ENCODE measurements at places on chromosomes 16 and 17.
A peak's percentile ranks its signal among the peaks of the same experiment; 100 is the strongest.

GRCh38 chr17:79811011-79811867, 14.4 kb upstream of the CBX8 start:
- DNase-seq = peak; percentile 87

DNA sequence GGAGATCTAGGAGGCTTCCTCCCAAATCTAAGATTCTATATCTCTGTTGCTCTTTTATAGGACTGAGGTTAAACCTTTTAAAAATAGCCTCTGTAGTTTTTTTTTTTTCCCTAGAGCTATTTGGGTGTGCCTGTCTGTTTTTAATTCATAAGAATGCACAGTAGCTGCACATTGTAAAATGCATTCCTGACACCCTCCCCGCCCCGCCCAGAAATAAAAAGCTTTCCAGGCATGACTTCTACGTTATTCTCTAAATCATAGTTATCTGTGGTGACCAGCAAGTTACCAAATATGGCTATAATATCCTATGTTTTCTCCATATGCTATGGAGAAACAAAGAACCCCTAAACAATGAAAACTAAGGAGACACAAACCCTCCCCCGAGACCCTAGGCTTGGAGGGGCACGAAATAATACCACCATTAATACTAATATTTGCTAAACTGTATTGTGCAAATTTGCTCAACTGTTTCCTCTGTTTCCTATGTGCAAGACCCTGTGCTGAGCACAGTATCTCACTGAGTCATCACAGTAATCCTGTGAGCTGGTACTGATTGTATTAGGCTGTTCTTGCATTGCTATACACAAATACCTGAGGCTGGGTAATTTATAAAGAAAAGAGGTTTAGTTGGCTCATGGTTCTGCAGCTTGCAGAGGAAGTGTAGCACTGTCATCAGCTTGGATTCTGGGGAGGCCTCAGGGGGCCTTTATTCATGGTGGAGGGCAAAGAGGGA, 388.3 kb downstream of the CA10 start:
- no peak for DNase-seq

GRCh38 chr16:25366078-25366477, 108.4 kb upstream of the ZKSCAN2 start:
- no peak for DNase-seq

DNA sequence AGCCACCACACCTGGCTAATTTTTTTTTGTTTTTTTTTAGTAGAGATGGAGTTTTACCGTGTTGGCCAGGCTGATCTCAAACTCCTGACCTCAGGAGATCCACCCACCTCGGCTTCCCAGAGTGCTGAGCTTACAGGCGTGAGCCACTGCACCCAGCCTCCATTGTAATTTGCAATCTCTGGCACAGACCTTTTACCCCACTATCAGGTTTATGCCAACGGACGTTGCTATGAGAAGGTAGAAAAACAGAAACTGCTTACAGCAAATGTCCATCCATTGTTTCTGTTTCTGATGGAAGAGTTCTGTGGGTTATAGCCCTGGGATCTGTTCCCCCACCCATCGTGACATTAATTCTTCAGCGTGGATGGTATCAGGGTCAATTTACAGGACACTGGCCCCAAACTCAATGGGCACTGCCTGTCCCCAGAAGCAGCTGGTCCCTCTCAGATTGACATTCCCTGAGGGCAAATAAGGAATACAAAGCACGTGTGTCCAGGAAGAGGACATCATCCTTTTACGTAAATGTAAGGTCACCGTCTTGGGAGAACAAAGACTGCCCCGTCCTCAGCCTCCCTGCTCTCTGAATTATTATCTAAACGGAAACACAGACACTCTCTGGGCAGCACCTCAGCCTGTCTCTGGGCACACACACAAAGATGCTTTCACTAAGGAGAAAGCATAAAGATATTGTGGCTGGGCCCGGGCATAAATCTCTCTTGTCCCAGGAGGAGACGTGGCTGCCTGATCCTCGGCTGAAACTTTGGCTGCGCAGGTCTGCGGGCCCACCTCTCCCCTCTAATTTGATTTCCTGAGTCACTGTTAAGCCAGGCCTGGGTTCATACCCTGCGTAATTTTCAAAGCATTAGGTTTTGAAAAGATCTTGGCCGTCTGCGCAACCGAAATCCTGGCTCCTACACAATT, 5.2 kb downstream of the KCNG4 start:
- no peak for DNase-seq

DNA sequence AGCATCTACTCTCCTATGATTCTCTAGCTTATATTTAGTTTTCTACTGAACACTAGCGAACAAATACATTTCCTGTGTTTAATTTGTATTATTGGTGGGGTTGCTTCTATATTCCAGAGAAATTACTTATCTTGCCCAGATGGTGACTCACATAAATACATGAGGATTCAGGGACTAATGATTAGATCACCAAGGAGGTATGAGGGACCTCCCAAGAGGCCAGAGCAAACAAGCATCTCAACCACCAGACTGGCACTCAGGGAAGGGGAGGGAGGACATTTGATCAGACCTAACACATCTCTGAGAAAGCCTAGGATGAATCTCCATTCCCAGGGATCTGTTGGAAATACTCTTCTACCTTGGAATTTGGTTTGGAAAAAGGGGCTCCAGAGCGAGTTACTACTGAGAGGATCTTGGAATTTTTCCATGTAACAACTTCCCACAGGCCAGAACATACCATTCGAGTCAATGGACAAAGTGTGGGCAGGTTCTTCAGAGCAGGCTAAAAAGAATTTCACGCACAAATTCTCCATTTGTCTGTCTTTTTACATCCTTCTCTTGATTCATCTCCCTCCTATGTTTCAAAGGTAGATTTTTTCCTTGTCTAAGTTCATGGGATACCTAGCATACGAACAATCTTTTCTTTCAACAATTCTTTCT, 262.6 kb upstream of the MYOCD start:
- no peak for DNase-seq

Measured in RPMI8226 (cell line).